ENCODE measurements at places on chromosomes 5 and 9.

GRCh38 chr9:106868087-106868486 is 5.1 kb downstream of the ZNF462 start:
- DNase-seq, result no peak

DNA sequence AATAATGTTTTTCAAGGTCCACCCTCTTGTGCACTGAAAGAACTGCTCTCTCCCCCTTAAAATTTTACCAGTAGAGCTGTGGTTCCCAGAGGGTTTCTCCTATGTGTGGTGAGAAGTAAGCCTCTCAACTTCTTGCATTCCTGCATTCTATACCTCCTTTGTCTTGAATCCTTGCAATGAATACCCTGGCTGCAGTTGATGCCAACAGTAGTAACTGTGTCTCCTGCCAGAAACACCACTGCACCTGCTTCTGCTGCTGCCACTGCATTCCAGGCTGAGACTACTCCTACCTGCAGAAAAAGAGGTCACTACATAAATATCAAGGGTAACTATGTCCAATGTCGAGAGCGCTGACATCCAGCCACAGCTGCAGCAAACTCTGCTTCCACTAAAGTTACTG is 203.7 kb downstream of the TMEM167A start:
- no peak for DNase-seq

DNA sequence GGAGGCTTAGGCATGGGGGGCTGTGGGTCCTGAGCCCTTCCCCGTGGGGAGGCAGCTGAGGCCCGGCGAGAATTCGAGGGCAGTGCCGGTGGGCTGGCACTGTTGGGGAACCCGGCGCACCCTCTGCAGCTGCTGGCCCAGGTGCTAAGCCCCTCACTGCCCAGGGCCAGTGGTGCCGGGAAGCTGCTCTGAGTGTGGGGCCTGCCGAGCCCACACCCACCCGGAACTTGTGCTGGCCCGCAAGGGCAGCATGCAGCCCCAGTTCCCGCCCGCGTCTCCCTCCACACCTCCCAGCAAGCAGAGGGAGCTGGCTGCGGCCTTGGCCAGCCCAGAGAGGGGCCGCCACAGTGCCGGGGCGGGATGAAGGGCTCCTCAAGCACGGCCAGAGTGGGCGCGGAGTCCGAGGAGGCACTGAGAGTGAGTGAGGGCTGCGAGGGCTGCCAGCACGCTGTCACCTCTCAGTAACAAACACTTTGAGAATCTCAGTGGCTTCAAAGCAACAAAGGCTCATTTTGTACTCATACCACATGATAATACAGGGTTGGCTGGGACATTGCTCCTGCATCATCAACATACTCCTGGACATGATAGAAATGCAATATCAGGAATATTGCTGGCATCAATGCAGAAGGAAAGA is 265.7 kb upstream of the ANKRD55 start:
- no peak for DNase-seq

DNA sequence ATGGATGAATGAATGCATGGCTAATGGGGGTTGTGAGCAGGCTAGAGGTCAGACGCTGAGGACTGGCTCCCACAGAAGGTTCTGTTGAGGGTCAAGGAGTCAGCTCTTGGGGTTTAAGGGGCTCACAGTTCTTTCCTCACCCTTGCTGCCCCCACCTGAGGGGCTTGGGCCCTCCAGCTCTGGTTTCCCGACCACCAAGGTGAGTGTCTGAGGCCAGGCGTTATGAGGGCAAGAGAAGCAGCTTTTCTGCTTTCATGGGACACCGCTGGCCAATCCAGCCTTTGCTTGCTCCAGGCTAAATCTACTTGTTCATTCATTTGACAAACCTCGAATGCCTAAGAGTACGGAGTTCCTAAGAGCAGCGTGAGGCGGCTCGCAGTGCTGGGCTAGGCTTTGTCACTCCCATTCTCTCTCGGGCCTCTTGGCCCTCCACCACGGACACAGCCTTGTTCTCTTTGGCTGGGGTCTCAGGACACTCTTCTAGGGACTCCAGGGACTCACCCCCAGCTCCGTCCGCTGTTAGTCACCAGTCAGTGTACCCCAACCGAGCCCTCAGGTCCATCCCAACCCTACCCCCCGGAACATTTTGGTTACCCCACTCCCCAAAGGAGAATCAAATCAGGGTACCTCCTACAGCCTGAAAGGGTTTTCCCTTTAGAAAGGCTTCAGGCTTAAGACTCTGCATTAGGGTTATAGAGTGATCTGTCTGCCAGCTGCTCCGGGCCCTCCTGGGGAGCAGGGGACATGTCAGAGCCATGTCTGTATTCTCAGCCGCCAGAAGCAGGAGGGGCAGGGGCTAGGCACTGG is 210.1 kb upstream of the MVB12B start:
- DNase-seq, result no peak

- no peak for DNase-seq
These were observed 878 bp downstream of the HIGD2A start for GRCh38 chr5:176389135-176390123.

- DNase-seq, result no peak
These were observed 359.6 kb downstream of the EBF1 start for GRCh38 chr5:158739951-158740757.

DNA sequence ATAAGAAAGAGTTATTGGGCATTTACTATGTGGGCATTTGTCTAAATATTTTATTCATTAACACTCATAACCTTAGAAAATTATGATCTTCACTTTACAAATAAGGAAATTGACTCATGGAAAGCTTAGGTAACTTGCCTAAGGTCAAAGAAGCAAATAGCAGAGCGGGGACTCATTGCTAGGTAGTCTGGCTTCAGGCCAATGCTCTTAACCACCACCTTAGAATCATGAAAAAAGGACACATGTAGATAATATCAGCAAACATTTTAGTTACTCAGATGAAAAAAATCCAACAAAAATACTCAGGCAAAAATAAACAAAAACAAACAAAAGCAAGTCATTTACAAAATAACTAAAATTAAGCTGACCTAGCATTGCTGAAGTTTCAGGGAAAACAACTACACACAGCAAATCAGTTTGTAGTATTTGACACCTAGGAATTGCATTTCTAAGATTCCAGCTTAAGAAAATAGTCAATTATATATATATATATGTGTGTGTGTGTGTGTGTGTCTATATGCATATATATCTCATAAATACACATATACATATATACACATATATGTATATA is 166.0 kb downstream of the HMHB1 start:
- DNase-seq, result no peak

GRCh38 chr5:159441441-159441840 is 111.2 kb upstream of the IL12B start:
- no peak for DNase-seq

DNA sequence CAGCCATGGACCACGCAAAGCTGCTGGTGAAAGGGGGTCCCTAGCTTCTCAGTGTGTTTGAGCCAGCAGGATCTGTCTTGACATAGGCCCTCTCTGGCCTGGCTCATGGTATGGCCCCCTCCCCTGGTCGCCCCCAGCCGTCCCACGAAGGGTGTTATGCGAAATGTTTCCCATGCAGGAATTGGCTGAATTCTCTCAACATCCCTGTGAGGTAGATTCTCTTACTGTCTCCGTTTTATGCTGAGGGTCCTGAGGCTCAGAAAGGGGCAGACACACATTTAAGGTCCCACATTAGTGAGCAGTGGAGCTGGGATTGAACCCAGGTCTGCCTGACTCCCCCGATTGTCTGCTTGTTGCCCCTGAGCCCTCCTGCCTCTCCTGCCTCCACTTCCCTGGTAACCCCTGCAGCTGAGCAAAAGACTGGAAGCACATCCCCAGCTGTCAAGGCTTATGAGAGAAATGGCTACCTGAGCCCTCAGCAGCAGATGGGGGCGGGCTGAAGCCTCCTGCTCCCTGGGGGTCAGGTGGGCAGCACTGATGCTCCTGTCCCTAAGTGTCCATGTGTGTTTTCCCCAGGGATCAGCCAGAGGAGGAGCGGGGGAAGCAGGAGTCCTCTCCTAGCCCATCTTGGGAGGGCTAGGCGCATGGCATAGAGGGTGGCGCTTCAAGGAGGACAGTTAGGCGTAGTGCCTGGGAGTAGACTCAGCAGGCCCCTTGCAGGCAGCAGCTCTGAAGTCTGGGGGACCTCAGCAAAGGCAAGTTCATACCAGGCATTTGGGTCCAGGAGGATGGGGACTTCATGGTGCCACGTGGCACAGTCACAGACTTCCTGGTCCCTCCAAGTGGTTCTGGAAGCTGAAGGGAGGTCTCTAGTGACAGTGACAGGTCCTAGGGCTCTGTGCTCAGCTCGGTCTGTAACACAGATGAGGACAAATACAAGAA is 49.0 kb upstream of the GARNL3 start:
- DNase-seq, result no peak

DNA sequence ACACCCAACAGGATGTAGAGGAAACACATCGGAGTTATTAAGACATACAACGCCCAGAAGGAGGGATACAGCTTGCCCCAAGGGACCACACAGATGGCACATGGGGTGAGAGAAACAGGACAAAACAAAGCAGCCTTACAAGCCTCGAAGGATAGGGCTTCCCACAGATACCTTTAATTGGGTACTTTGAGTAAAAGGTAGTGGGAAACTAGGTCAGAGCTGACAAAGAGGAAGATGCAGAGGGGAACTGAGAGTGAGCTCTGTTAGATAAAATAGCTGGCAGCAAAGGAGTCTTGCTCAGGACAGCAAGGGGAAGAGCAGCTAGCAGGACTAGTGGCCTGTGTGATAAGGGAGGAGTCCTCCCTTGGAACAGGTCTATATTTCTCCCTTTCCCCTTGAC is 48.2 kb downstream of the OTP start:
- DNase-seq, result no peak

DNA sequence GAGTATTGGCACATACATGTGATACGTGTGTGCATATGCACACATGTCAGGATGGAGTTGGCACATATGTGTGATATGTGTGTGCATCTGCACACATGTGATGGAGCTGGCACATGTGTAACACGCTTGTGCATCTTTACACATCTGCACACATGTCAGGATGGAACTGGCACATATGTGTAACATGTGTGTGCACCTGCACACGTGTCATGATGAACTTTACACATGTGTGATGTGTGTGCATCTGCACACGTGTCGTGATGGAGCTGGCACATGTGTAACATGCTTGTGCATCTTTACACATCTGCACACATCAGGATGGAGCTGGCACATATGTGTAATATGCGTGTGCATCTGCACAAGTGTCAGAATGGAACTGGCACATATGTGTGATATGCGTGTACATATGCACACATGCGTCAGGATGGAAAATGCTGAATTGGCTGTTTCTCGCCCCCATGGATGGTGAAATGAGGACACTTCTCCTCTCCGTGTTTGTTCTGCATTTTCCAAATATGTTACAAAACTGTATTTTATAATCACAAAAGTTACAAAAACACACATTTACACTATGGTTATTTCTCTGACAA is 16.3 kb upstream of the SLC6A19 start:
- no peak for DNase-seq

- DNase-seq, result no peak
These were observed 1.5 kb downstream of the RXRA start for GRCh38 chr9:134327671-134328231.

DNA sequence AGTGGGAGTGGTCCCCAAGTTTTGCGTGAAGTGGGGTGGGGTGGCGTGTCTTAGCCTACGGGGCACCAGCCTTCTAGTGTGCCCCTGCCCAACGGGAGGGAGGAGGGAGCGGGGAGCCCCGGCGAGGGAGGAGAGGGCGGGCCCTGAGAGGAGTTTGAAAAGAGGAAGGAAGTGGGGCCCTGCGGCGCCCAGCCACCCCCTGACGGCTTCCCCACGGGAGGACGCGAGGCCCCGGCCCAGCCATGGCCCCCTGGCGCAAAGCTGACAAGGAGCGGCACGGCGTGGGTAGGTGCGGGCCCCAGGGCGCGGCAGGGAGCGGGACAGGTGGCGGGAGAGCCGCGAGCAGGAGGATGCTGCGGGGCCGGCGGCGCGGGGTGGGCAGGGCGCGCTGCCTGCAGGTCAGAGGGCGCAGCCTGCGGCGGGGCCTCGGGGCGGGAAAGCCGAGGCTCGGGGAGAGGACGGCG is at the start of gene DOCK2:
Gene DOCK2 (plus strand): TSS at position 191 of the 464 bp plus-strand sequence. CDS start 52 bp downstream, at position 243.
- no peak for DNase-seq

DNA sequence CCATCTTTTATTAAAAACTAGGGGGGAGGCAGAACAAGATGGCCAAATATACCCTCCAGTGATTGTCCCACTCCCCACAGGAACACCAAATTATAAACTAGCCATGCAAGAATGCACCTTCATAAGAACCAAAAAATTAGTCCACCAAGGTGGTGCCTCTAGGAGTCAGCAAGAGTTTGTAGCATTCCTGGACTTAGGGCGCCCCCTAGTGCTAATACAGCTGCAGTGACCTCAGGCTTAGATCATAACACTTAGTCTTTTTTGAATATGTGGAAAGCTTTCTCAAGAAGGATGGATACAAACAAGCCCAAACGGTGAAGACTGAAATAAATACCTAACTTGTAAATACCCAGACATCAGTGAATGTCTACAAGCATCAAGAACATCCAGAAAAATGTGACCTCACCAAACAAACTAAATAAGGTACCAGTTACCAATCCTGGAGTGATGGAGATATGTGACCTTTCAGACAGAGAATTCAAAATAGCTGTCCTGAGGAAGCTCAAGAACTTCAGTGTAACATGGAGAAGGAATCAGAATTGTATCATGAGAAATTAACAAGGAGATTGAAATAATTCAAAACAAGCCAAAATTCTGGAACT is 19.3 kb downstream of the PPIP5K2 start:
- no peak for DNase-seq

DNA sequence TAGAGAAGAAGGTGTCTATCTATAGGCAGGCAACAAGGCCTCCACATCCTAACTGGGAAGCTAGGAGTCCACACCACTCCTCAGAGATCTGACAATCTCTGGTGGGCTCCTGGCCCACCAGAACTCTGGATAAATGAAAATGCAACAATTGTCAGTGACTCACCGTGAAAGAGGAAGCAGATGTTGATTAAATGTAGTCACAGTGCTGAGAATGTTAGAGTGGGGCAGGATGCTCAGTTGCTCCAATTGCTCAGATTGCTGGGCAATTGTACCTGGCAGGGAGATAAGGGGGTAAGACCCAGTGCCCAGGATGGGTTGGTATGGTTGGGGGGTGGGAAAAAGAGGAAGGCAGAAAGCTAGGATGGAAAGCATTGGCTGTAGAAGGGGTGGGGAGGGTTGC is 4.3 kb downstream of the CCL19 start:
- DNase-seq, result no peak

- no peak for DNase-seq
These were observed 65.0 kb downstream of the C9orf152 start for GRCh38 chr9:110142868-110143481.
